ENCODE measurements at places on chromosomes 16 and 17.
A peak's percentile ranks its signal among the peaks of the same experiment; 100 is the strongest.

DNA sequence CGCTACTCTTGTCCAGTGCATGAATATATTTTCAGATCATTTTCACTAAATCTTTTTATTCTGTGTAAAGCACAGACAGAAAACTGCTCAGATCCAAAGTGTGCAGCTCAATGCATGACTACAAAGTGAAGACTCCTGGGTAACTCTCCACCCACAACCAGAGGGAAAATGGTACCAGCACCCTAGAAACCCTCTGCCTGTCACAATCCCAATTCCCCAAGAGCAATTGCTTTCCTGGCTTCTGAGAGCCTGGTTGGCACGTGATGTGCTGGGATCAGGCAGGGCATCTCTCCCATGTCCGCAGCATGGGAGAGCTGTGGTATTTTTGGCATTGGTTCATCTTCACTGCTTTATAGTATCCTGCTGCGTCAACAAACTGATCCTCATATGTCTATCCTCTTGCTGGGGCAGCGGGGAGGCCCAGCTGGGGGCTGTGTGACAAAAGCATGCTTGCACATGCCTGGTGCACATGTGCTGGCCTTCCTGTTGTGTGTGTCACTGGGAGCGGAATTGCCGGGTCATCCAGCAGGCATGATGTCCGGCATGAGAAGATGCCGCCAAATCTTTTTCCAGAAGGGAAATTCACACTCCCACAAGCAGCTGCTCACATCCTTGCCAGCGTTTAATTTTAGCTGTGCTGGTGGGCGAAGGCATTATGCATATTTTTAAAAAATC, 278.9 kb upstream of the FOXF1 start:
- no peak for DNase-seq

- no peak for DNase-seq
Observed at GRCh38 chr17:57422574-57423164, 166.3 kb downstream of the MSI2 start.

DNA sequence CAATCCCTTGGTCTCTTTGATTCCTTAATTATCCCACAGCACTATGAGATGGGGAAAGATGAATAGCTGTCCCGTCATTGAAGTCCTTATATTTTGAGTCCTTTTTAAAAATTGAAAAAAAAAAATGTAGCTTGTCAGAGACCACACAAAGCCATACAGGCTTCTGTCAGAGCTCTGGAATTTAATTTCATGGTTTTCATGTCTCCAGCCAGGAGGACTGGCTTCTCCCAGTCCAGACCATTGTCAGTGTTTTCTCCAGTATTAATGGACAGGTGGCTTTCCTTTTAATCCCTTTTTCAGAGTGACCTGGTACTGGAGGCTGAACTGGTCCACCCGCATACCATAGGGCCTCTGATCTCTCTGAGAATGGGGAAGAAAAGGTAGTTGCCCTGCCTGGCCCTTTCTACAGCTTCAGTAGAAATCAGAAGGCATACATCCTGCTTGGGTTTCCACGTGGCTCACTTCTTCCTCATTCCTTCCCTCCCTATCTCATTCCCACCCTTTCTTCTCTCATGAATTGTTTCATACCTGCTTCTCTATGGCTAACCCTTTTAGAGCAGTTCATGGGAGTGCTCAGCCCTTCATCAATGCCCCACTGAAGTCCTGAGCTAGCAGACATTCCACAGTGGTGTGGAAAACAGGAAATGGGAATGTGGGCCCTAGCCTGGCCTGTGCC, 29.1 kb downstream of the TRIM16 start:
- DNase-seq = no peak

DNA sequence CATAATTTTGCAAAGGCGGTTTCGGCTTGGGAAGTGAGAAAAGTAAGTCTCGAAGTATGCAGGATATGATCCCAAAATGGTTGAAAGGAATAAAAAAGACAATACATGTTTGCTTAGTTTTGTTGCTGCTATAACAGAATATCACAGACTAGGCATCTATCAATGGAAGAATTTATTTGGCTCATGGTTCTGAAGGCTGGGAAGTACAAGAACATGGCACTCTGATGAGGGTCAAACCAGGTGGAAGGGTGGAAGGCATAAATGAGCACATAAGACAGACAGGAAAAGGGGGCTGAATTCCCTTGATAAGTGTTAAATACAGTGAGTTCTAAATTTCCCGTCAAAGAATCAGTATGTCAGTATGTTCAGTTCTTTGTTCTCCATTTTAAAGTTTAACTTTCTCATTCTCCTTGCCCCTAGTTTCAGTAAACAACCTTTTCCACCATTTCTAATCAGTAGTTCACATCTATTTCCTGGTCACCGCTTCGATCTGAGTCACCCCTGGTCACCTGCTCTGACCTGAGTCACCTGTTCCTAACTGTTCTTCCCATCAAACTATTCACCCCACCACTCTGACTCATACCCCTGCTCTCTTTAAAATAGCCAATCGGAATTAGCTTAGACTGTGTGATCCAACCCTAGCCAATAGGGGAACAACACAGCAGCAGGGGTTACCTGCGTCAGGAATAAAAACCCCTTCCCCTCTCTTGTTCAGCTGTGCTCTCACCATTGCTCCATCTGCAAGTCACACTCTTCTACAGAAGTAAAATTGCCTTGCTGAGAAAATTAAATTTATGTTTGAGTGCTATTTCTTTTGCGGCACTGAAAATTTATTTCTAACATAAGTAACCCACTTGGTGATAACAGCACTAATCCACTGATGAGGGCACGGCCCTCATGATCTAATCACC, 240.8 kb downstream of the STX8 start:
- no peak for DNase-seq

- DNase-seq = no peak
Observed at GRCh38 chr16:75064403-75065148, 52.0 kb downstream of the LDHD start.

- DNase-seq = no peak
Observed at GRCh38 chr17:66661411-66662256, 173.3 kb upstream of the CACNG5 start.

DNA sequence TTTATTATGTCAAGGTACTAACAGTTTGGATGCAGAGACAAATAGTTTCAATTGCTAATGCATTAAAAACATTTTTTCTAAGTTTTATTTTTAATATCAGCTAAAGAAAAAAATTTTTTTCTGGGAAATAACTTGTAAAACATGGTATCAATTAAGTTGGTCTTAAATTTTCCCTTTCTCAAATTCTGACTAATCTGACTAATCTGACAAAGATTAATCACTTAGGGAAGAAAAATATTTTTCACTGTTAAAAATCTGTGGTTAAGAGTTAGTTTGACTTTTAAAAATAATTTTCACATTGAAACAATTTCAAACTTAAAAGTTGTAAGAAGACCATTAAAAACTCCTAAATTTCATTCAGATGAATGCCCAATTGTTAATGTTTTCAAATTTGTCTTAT, 74.6 kb downstream of the MYO1D start:
- no peak for DNase-seq

DNA sequence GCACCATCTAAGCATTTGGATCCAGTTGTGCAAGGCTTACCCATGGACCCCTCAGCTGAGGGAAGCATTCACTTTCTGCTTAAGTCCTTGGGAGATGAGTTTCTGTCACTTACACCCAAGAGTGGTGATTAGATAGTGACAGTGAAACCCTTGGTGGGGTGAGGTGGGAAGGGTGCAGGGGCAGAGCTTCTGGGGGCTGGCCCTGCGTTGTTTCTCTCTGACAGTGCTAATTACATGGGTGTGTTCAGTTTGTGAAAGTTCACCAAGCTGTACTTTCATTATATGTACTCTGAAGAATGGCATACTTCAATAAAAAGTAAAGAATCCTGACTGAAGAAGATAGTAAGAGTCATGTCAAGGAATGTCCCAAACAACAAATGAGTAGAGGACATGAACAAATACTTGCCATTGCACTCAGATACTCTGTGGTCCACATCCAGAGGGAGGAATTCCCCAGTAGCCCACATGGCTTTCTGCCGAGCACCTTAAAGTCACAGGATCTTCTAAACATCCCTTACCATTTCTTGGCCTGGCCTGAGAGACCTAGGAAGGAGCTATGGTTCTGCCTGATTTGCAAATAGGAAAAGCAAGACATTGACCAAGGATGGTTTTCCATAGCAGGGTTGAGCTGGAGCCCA, 8.4 kb downstream of the CHST6 start:
- DNase-seq = no peak

- DNase-seq = no peak
Observed at GRCh38 chr16:14321542-14321941, 250.4 kb downstream of the MRTFB start.

DNA sequence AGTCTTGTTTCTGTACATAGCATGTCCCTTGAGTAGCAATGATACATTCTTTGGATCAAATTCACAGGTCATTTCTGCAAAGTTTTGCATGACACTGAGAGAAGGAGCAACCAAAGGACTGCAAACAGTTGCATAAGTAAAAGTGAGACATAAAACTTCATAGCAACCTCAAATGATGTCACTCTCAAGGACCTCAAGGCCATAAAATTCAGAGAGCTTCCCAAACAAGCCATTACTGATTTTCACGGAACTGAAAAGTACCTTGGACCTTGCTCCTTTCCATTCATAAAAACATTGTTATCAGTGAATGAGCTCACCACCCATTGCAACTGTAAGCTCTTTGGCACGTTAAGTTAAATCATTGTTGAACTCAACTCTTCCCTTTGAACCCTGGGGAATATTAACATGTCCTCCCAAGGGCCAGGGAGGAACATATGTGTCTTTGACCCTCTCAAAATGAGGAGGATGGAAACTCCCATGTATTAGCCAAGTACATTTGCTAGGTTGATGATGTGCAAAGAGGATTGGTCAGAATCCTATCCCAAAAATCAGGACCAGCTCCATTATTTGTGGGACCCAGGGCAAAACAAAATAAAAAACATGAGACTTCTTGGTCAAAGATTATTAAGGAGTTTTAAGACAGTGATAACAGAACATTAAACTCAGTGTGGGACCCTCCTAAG, 275.0 kb upstream of the DYNLRB2 start:
- no peak for DNase-seq

- DNase-seq = no peak
Observed at GRCh38 chr16:28585674-28586073, 11.2 kb downstream of the SULT1A2 start.

- no peak for DNase-seq
Observed at GRCh38 chr16:54647216-54647615, 283.4 kb upstream of the IRX5 start.

DNA sequence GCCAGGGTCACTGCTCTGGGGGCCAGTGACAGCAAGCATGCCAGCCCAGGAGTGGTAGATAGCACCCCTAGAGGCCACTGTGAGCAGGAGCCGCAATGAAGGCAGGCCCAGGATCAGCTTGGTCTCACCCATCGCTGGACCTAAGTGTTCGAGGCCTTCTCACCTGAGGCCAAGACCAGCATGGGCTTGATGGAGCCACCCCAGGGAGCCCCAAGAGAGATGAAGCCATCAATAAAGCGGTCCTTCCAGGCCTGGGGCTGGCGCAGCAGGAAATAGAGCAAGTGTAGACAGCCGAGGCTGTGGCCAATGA, 1.8 kb downstream of the LCAT start:
- peak; percentile 25 for DNase-seq

GRCh38 chr16:46746821-46747776, 1.0 kb downstream of the MYLK3 start:
- no peak for DNase-seq

DNA sequence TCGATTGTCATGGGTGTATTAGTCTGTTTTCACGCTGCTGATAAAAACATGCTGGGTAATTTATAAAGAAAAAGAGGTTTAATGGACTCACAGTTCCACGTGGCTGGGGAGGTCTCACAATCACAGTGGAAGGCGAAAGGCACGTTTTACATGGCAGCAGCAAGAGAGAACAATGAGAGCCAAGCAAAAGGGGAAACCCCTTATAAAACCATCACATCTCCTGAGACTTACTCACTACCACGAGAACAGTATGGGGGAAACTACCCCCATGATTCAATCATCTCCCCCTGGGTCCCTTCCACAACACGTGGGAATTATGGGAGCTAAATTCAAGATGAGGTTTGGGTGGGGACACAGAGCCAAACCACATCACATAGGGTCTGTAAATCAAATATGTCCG, 167.4 kb upstream of the XYLT1 start:
- no peak for DNase-seq

- no peak for DNase-seq
Observed at GRCh38 chr17:45384047-45384788, 48.5 kb downstream of the ARHGAP27 start.
